ENCODE measurements at places on chromosomes 3 and 15. TPM values are rescaled to one million over a fixed set of nuclear protein-coding genes. Genes with fewer than 3 reads are reported as not detected.
A peak's percentile ranks its signal among the peaks of the same experiment; 100 is the strongest.

Gene SLC24A5
- polyA plus RNA-seq, result not detected

DNA sequence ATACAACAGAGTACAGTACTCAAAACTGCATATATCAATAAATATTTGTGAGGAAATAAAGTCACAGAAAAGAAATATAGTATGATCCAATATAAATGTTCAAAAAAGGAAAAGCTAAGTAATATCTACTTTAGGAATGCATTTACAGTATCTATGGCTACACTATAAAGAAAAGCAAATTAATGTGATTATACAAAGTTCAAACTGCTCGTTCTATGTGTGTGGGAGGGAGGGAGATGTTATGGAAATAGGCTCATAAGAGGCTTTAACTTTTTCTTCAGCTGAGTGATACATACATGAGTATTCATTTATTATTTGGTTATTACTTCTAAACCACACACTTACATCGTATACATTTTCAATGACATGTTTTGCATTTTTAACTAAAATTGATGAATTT lies 377.7 kb upstream of the AGTR1 start:
- no peaks in the 10 kb centered on the region for H3K4me1 ChIP-seq
- no peak for DNase-seq
- H3K36me3 ChIP-seq, result no peaks in the 10 kb centered on the region

- no peak overlapping the region for H3K4me3 ChIP-seq
- DNase-seq, result no peak
- no peaks in the 10 kb centered on the region for H3K4me1 ChIP-seq
- no peaks in the 10 kb centered on the region for H3K27me3 ChIP-seq
- no peak overlapping the region for H3K27ac ChIP-seq
- H3K36me3 ChIP-seq, result no peaks in the 10 kb centered on the region
These were observed 33.3 kb downstream of the ZNF609 start for GRCh38 chr15:64493641-64494040.

DNA sequence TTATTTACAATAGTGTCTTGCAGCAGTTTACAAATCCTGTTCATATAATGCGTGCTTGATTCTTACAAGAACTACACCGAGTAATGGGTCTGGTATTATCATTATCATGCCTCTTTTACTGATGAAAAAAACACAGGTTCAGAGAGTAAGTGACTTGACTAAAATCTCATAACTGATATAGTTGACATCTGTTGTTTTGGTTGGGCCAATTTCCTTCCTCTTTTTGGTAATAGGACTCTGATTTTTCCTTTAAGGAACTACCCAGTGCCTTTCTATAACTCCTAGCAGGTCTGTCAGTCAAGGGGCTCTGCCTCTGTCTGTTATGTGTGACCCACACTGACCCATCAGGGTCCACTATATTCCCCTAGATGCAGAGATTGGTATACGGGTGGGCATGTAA lies 14.6 kb upstream of the BLOC1S6 start:
- peaks cover 24% of the 10 kb centered on the region for H3K4me1 ChIP-seq
- no peaks in the 10 kb centered on the region for H3K36me3 ChIP-seq
- H3K4me3 ChIP-seq, result no peak overlapping the region
- H3K27me3 ChIP-seq, result no peaks in the 10 kb centered on the region
- DNase-seq, result peak; percentile 47

GRCh38 chr3:46454209-46454595 lies 10.5 kb downstream of the LTF start:
- H3K4me1 ChIP-seq, result no peaks in the 10 kb centered on the region
- H3K36me3 ChIP-seq, result no peaks in the 10 kb centered on the region
- no peak overlapping the region for H3K27ac ChIP-seq
- peaks cover 5% of the 10 kb centered on the region for H3K27me3 ChIP-seq

- H3K36me3 ChIP-seq, result no peaks in the 10 kb centered on the region
- no peak overlapping the region for H3K4me3 ChIP-seq
- H3K27me3 ChIP-seq, result no peaks in the 10 kb centered on the region
- H3K27ac ChIP-seq, result no peak overlapping the region
These were observed 347.4 kb upstream of the ADAMTS9 start for GRCh38 chr3:65035246-65035645.

GRCh38 chr3:194137008-194137505 lies 1.1 kb downstream of the HES1 start:
- H3K4me1 ChIP-seq, result peaks cover 60% of the 10 kb centered on the region
- no peak for DNase-seq
- H3K4me3 ChIP-seq, result peak overlapping the region; percentile 78
- H3K27me3 ChIP-seq, result peaks cover 12% of the 10 kb centered on the region
- H3K36me3 ChIP-seq, result no peaks in the 10 kb centered on the region

Gene CLDN1
- polyA plus RNA-seq, result 0.04 TPM

- H3K36me3 ChIP-seq, result no peaks in the 10 kb centered on the region
- H3K27ac ChIP-seq, result no peak overlapping the region
- H3K4me3 ChIP-seq, result no peak overlapping the region
- no peaks in the 10 kb centered on the region for H3K4me1 ChIP-seq
These were observed 83.8 kb upstream of the TPM1 start for GRCh38 chr15:62958528-62959363.

DNA sequence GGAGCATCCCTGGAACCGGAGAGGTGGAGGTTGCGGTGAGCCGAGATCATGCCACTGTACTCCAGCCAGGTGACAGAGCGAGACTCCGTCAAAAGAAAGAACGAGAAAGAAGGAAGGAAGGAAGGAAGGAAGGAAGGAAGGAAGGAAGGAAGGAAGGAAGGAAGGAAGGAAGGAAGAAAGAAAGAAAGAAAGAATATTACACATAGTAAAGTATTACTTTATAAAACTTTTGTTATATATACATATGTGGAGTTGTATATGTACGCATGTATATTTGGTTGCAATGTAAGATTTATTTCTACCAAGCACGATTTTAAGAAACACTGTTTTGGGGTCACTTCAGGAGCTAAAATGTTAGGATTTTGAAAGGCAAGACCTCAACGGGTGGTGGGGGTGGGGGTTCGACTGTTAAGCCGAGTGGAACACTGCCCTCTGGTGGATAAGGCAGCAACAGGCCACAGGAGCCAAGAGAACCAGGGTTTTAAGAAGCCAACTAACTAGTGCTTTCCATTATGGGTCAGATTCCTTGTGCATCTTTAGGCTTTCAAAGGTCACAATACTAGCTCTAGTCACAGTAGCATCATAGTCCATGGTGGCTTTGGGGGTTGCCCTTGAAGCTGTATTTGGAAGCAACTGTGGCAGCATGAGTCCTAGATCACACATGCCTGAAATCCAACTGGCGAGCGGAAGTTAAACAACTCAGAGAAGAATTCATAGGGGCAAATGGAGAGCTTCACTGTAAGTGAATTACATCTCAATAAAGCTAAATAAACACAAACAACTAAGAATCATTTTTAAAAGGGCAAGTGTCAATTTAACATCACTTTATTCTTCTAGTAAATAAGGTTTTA lies 22.5 kb downstream of the GLB1 start:
- DNase-seq, result peak; percentile 79
- H3K4me1 ChIP-seq, result peaks cover 7% of the 10 kb centered on the region
- H3K27ac ChIP-seq, result no peak overlapping the region

DNA sequence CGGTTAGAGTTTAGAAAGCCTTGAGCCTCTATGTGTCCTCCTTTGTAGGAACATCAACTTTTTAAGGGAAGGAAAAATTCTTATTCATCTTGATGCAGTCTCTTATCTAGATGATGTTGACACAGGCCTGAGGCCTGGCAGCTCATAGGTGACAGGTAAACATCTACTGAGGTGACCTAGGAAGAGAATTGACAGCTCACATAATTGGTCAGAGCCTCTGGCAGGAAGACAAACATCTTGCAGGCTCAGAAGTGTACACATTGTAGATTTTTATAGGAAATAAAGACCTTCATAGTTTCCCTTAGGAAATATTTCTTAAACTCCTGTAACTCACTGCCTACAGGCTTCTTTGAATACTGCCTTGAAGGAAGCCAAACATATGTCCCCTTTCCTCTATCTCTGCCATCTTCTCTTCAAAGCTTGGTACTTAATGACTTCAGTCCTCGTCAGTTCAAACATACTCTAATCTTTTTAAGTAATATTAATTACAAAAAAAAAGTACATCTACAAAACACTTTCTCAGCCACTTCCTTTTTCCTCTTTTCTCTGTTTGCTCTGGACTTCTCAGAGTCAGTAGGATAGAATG lies 341.3 kb downstream of the TBL1XR1 start:
- H3K27me3 ChIP-seq, result no peaks in the 10 kb centered on the region
- no peak for DNase-seq
- no peak overlapping the region for H3K4me3 ChIP-seq
- no peak overlapping the region for H3K27ac ChIP-seq
- no peaks in the 10 kb centered on the region for H3K36me3 ChIP-seq
- no peaks in the 10 kb centered on the region for H3K4me1 ChIP-seq

DNA sequence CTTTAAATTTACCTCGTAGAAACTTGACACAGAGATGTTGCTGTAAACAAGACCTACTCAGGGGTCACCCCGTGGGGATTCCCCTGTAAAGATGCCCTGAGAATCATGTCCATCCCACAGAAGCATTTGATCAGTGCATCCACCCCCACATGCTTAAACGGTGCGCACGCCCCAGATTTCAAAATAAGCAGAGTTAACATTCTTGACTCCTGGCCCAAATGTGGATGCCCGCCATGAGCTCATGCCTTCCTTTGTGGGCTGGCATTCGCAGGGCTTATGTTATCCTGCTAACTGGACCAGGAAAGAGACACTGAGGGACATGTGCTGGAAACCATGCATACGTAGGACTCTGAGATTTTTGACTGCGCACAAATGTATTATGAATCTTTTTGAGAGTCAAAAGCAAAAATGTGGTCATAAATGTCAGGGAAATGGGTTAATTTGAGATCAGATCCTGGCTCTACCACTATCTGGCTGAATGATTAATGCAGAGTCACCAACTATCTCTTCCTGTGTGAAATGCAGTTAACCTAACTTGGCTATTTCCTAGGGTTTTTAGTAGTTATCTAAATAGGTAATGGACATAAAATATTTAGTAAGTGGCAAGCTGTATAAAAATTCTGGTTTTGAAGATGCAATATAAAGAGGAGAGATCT lies 9.1 kb upstream of the TP63 start:
- no peak overlapping the region for H3K27ac ChIP-seq
- H3K4me1 ChIP-seq, result no peaks in the 10 kb centered on the region
- DNase-seq, result no peak
- no peaks in the 10 kb centered on the region for H3K27me3 ChIP-seq

- no peak overlapping the region for H3K27ac ChIP-seq
- H3K4me1 ChIP-seq, result no peaks in the 10 kb centered on the region
- DNase-seq, result no peak
- no peak overlapping the region for H3K4me3 ChIP-seq
These were observed 719.6 kb downstream of the SQOR start for GRCh38 chr15:46354443-46354842.

- H3K4me3 ChIP-seq, result no peak overlapping the region
- no peaks in the 10 kb centered on the region for H3K36me3 ChIP-seq
- DNase-seq, result no peak
- no peaks in the 10 kb centered on the region for H3K27me3 ChIP-seq
- H3K4me1 ChIP-seq, result peaks cover 23% of the 10 kb centered on the region
- no peak overlapping the region for H3K27ac ChIP-seq
These were observed 42.3 kb upstream of the XIRP1 start for GRCh38 chr3:39234651-39235050.

- H3K4me3 ChIP-seq, result no peak overlapping the region
- H3K36me3 ChIP-seq, result no peaks in the 10 kb centered on the region
- H3K27me3 ChIP-seq, result no peaks in the 10 kb centered on the region
- H3K27ac ChIP-seq, result no peak overlapping the region
- no peak for DNase-seq
These were observed 84.7 kb downstream of the SCN11A start for GRCh38 chr3:38966811-38967692.

Gene FHIT
- polyA plus RNA-seq, result 1.7 TPM

- H3K27ac ChIP-seq, result no peak overlapping the region
- H3K27me3 ChIP-seq, result no peaks in the 10 kb centered on the region
- DNase-seq, result no peak
- H3K36me3 ChIP-seq, result no peaks in the 10 kb centered on the region
These were observed 629.2 kb downstream of the OTOL1 start for GRCh38 chr3:162125790-162126189.

Data from B cell (primary cell).